ENCODE measurements at places on chromosomes 2 and 18. TPM values are rescaled to one million over a fixed set of nuclear protein-coding genes. Genes with fewer than 3 reads are reported as not detected.

DNA sequence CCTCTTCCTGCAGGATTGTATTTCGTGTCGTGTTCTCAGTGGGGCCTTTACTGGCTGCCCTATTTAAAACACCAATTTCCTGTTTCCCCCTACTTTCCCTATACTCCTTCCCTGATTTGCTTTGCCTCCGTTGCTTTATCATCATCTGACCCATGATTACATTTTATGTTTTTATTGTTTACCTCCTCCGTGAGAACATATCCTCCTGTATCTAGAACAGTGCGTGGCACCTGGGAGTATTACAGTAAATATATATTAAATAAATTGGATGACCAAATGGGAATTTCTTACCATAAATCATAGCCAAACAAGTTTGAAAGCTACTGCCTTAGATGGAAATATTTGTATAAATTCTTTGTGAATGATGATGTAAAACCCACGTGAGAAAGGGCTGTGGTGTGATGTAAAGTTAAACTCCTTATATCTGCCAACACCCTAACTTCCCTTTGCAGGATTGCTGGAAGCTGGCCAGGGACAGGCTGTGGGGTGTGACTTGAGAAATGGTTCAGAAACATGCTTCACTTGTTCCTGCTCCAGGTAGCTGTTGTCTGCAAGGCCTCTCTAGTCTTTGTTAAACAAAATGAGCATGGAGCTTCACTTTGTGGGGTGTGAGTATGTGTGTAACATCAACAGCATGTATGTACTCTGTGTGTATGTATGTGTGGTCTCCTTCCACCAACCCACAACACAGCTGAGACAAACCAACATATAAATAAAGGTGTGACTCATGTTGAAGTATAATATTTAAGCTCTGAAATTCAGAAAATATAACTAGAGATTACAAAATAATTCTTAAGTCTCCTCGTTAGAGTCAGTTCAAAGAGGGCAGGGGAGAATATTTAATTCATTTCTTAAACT, 40.3 kb downstream of the LHCGR start:
- no peak for DNase-seq

Gene LPIN2
- total RNA-seq, result 21.1 TPM

Gene PXDN
- 195 TPM for total RNA-seq

- peak; percentile 43 for DNase-seq
Observed at GRCh38 chr2:43611987-43612894, 16.4 kb upstream of the THADA start.

DNA sequence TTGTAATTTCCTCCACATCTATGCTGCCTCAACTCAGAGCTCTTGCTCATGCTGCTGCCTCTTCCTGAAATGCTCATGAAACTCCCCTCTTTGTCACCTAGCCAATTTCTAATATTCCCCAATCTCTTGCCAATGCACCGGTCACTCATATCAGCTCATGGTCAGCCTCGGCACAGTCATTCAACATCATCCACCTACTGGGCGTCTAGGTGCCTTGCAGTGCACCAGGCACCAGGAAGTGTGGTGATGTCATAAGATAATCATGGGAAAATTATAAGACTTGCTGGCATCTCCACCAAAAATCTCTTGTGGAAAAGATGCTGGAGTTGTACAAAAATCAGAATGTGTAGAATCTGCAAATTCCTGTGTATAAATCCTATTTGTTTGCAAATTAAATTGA, 52.6 kb upstream of the RAB27B start:
- DNase-seq, result no peak

Gene AGAP1
- total RNA-seq, result 3.1 TPM

DNA sequence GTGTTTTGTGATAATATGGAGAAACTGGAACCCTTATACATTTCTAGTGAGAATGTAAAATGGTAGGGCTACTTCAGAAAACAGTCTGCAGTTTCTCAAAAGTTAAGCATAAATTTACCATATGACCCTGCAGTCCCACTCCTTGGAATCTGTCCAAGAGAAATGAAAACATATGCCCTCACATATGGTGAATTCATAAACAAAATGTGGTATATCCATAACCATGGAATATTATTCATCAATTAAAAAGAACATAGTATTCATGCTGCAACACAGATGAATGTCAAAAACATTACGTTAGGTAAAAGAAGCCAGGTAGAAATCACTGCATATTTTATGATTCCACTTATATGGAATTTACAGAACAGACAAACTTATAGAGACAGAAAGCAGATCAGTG, 11.8 kb downstream of the ROCK2 start:
- no peak for DNase-seq

Gene CIB4
- not detected for total RNA-seq

DNA sequence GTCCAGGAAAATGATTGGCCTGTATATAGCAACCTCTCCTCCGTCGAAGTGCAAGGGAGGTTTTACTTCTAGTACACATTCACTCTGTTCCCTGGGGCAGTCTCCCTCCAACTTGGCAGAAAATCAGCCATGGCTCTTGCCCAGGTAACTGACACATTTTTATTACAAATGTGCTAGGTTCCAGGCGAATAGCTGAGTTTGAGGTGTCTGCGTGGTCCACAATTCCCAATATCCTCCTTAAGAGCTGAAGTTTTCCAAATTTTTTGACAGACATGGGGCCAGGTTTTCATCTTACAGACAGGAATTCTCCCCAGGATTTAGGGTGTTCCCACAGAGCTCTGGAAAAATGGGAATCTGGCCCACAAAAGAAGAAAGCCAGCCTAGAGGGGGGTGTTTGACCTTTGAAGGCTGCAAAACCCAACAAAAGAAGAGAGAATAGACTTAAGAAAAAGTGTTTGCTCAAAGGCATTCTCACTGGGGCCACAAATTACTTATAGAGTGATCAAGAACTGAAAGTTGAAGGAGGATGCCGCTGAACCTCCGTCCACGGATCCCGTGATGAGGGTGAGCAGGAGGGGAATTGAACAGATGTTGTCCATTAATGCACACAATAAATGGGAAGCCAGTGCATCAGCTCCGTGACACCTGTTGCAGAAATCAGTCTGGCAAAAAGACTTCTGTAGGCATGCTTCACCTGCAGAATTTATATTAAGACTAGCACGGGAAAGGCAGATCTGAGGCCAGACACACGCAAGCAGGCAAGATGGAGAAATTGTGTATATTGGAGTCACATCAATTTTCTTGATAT, 242.3 kb upstream of the COPS8 start:
- DNase-seq, result no peak

DNA sequence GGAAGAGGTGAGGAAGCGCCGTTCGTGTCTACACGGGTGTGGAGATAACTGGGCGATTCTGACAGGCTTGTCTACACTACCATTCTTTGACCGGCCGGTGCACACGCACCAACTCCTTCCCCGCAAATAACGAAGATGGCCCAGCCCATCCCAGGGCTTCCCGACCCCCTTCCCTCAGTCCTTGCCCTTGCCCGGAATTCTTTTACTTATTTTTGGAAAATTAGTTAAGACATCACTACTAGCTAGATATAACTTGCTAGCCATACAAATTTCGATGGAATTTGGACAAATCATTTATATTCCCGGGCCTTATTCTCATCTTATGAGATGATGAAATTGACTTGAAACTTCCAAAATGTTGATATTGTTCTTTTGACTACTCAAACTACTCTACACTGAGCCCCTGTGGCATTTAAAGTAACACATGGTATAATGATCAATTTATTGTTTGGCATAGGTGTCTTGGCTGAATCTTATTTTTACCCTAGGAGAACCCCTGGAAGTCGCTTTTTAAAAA, 1.3 kb downstream of the ERICH2 start:
- no peak for DNase-seq

GRCh38 chr2:119023534-119023933, 81.5 kb downstream of the MARCO start:
- no peak for DNase-seq

GRCh38 chr2:206823178-206823577, 57.8 kb downstream of the FASTKD2 start:
- DNase-seq, result no peak

GRCh38 chr2:44273596-44273995, 1.7 kb upstream of the SLC3A1 start:
- no peak for DNase-seq

DNA sequence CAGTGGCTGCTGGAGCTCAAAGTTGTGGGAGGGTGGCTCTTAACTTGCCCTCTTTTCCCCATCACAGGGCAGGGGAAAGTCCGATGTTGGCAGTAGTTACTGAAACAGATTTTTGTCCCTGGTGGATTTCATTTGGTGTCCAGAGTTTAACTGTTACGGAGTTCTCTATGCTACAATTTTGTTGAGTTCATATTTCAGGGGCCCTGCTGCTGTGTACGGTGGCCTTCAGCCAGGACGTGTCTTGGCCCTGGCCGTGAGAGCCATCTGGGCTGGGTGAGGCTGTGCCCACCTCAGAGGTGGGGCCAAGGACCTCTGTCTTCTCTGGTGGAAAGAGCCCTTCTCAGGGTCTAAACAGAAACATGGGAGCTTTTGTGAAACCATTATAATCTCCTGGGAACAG, 67.4 kb downstream of the SH3YL1 start:
- DNase-seq, result no peak

- DNase-seq, result no peak
Observed at GRCh38 chr2:105489168-105489878, 90.5 kb upstream of the FHL2 start.

- DNase-seq, result peak; percentile 11
Observed at GRCh38 chr2:165016772-165017411, 61.6 kb upstream of the SLC38A11 start.

GRCh38 chr2:171260471-171261424, 100.1 kb upstream of the TLK1 start:
- no peak for DNase-seq

DNA sequence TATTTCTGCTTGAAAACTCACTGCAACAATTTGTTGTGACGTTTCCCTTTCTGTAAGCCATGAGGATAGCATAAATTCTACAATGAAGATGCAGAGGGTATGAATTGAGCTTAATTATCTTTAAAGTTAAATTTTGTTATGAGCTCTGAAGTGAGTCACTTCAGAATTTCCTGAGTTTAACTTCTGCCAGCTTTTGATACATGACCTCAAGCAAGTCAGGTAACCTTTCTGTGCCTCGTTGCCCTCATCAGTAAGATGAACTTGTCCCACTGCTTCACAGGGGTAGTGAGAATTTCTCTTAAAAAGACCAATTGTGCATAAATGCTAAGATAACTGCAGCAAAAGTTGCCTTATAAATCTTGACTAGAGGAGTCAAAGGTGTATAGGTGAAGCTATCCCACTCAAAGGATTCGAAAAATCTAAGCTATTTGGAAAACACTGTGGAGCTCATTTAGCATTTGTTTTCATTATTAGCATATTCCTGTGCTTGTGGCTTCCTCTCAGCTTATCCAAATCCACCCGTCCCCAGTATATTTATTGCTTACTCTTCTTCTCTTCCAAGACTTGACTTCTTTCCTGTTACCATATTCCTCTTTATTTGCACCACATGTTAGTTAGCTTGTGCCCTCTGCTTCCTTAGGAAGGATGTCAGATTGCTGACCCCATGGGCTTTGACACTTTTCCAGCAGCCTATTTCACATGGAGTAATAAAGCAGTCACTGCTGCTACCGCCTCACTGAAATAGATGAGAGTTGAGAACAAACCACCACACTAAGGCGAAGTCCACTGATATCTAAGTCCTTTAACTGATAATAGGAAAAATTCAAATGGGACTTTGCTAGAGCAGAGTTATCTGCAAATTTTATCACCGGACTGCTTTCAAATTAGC, 428.6 kb downstream of the ERBB4 start:
- peak; percentile 73 for DNase-seq

Gene GALNT13
- total RNA-seq, result 0.25 TPM

- no peak for DNase-seq
Observed at GRCh38 chr18:69830189-69830588, 117.5 kb downstream of the CD226 start.

DNA sequence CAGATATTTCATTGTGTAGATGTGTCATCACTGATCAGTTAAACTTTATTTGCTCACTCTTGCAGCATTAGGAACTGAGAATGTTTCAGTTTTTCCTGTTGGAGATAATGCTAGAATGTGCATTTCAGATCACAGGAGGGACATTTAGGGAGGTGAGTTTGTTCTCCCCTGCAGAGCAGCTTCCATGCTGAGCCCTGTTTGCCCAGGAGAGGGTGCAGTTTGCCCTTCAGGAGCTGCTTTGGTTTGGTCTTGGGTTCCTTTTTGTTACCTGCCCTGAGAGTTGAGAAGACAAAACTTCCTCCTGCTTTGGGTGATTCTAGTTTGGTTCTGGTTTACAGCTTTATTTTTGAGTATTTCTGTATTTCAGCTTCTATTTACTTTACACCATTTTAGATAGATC, 49.9 kb downstream of the DGKD start:
- DNase-seq, result peak; percentile 67
